ENCODE measurements at places on chromosomes 11 and 22. TPM values are rescaled to one million over a fixed set of nuclear protein-coding genes. Genes with fewer than 3 reads are reported as not detected.

PNPLA5 gene
- 0.13 TPM for total RNA-seq

STK33 gene
- total RNA-seq: 0.78 TPM

MOV10L1 gene
- total RNA-seq: 0.43 TPM

CHRM1 gene
- total RNA-seq: not detected

CASP5 gene
- not detected for total RNA-seq

OR8D1 gene
- not detected for total RNA-seq

OTUB1 gene
- 32.6 TPM for total RNA-seq

NFAM1 gene
- total RNA-seq: under 0.01 TPM

HEPHL1 gene
- total RNA-seq: not detected

OR51L1 gene
- not detected for total RNA-seq

HOATZ gene
- total RNA-seq: not detected

PHLDB1 gene
- 113 TPM for total RNA-seq

SYCE3 gene
- total RNA-seq: not detected

RBM4 gene
- 86.1 TPM for total RNA-seq

OR56A5 gene
- total RNA-seq: not detected

OR5A2 gene
- total RNA-seq: not detected

LRRC10B gene
- under 0.01 TPM for total RNA-seq

UPB1 gene
- not detected for total RNA-seq

LDLRAD3 gene
- 14.8 TPM for total RNA-seq

FAM181B gene
- total RNA-seq: under 0.01 TPM

RTN4R gene
- 0.26 TPM for total RNA-seq

IGSF9B gene
- 7.1 TPM for total RNA-seq

KIRREL3 gene
- total RNA-seq: 1.6 TPM

PHF21B gene
- total RNA-seq: not detected

TIGD3 gene
- not detected for total RNA-seq

RIMBP3C gene
- 0.32 TPM for total RNA-seq

DRG1 gene
- total RNA-seq: 87.5 TPM

VPREB1 gene
- total RNA-seq: not detected

KREMEN1 gene
- total RNA-seq: 11.8 TPM
